NCI-H226 (cell line): ENCODE measurements at places on chromosomes 5 and 9.

GRCh38 chr5:67816456-67816855 is 399.1 kb upstream of the PIK3R1 start:
- peak; percentile 13 for DNase-seq

- DNase-seq, result no peak
Measured at GRCh38 chr5:2000591-2000990, 117.9 kb upstream of the IRX4 start.

DNA sequence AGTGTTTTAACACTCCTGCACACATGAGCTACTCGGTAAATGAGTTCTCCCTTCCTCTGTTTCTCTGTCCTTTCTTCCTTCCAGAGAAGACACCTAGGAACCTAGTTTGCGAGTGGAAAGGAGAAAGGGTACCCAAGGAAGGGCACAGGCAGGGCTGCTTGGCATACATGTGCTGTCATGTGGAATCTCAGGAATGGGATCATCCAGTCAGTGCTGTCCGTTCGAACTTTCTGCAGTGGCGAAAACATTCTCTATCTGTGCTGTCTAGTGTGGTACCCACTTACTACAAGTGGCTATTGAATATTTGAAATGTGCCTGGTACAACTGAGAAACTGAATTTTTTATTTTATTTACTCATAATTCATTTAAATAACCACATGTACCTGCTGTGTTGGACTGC is 28.0 kb downstream of the NLN start:
- no peak for DNase-seq

DNA sequence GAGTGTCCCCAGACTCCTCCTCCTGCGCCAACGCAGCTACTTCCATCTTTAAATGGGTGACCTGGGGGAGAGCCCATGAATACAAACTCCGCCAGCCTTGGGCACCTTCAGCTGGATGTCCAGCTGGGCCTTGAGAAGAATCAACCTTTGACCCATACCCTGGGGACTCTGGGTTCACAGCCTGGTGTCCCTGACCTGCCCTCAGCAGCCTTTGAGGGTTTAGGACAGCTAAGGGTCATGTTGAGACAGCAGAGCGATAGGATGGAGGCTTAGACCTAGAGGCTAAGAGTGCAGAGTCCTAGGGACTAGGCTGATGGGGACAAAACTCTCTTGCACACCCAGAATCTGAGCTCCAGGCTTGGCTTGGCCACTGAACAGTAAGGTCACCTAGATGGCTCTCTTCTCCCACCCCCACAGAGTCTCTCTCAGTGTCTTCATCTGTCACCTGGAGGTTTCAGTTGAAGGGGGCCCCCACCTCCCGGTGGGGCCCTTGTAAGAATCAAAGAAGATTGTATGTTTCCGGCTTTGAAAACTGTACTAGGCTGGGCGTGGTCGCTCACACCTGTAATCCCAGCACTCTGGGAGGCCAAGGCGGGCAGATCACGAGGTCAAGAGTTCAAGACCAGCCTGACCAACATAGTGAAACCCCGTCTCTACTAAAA is 6.7 kb upstream of the AQP3 start:
- no peak for DNase-seq

DNA sequence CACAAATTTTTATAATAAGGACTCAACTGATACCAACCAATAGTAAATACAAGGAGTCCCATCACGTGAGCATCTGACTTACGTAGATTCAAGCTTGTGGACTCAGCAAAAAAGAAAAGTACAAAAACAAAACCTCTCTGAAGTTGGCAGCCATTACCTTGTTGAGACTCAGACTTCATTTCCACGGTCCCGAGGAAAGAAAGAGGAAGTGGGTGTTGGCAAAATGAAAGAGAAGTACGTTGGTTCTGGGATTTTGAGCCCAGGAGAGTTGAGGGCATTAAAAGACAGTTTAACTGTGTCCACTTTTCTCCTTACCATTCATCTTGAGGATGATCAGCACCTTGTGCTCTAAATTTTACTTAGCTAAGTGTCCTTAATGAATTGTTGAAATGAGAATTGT is 26.7 kb downstream of the NCBP1 start:
- no peak for DNase-seq

DNA sequence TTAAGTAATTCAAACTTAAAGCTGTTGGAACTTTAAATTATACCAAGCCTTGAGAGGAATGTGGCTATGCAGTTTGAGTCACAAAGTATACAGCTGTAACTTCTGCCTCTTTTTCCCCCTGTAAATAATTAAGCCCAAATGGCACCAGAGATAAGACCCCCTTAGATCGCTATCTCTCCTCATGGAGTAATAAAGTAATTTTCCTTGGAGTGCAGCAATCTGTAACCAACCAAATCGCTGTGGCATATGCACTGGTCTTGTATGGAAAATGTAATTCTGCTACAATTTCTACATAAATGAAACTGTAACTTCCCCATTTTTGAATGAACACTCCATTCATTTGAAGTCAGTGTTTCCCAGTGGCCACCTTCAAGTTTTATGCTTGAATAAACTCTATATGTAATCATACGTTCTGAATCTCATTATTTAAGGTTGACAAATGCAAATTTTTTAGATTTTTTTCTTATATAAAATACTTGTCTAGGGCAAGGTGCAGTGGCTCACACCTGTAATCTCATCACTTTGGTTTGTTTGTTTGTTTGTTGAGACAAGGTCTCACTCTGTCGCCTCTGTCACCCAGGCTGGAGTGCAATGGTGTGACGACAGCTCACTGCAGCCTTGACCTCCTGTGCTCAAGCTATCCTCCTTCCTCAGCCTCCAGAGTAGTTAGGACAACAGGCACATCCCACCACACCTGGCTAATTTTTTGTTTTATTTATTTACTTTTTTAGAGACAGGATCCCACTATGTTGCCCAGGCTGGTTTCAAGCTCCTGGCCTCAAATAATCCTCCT is 12.3 kb downstream of the SUSD1 start:
- DNase-seq, result no peak

- no peak for DNase-seq
Measured at GRCh38 chr9:122059214-122059954, 33.7 kb downstream of the TTLL11 start.

- peak; percentile 62 for DNase-seq
Measured at GRCh38 chr5:180825768-180826525, 23.3 kb upstream of the MGAT1 start.

- DNase-seq, result no peak
Measured at GRCh38 chr5:97063251-97063650, 79.2 kb downstream of the LIX1 start.

DNA sequence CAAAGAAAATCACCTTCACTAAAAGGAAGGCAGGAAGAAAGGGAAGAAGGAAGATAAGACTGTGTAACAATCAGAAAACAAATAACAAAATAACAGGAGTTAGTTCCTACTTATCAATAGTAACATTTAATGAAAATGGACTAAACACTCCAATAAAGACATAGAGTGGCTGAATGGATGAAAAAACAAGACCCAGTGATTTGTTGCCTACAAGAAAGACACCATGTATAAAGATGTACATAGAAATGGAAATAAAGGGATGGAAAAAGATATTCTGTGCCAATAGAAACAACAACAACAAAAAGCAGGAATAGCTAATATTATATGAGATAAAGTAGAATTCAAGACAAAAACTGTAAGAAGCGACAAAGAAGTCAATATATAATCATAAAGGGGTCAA is 116.8 kb downstream of the LURAP1L start:
- DNase-seq, result no peak

- DNase-seq, result no peak
Measured at GRCh38 chr9:93291536-93292287, 107.8 kb downstream of the WNK2 start.

- no peak for DNase-seq
Measured at GRCh38 chr9:84667571-84668195, 1.8 kb upstream of the NTRK2 start.

DNA sequence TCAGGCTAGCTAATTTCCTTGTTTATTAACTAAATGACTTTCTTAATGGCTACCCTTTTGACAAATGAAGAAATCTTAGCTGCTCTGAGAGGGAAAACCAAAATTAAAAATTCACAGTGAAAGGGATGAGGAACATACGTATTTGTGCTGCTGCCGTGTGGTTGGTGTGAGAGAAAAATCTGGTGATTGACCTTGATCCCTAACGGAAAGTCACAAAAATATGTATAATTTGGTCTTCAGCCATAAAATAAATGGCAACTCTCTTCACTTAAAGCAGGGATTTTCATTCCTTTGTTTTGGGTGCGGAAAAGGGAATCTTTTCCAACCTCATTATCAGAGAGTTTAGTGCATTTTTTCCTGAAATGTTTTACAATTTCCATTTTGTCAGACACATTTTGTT is 40.4 kb downstream of the PAM start:
- no peak for DNase-seq

DNA sequence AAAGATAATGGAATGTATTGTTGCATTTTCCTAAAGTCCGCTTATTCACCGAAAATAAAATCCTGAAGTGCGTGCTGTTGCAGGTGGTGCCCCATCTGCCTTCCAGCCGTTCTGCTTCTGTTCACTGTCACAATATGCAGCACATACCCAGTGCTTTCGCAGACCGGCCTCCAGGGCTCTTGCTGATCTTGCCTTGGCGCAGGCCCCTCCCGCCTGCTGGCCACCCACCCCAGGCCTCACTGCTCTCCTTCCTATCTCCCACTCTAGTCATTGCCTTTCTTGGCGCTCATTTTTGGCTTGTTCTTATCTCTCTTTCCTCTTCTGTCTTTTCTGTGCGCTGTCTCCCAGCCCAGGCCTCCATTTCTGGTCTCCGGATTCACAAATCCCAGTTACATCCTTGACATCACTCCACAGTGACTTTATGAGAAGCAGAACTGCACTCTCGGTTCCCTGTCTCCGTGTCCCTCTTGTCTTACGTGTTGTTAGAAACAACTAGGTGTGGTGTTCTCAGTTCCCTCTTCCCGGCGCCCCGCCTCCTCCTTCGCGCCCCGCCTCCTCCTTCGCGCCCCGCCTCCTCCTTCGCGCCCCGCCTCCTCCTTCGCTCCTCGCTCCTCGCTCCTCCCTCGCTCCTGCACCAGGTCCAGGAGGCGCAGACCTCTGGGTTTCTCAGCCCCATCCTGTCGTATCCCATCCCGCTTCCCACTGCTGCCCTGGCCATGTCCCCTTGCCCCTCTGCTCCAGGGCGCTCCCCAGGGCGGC is 201.7 kb upstream of the OTULINL start:
- DNase-seq, result no peak

DNA sequence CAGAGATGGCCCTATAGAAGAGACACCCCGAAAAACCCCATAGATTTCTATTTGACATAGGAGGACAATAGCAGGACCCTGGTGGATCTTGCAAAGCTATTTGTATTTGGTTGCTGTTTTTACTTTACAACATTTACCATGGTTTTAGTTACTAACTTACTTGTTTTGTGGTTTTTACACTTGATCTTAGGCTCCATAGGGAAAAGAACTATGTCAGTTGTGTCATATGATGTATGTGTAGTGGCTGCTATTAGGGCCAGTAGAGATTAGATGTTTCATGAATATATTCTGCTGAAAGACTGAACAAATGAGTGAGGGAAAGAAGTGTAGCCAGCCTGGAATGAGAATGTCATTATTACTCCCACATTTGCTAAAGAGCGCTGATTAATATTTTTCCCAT is 388.1 kb downstream of the SEMA5A start:
- DNase-seq, result no peak

GRCh38 chr9:136203408-136204144 is 1.4 kb downstream of the LHX3 start:
- DNase-seq, result no peak

DNA sequence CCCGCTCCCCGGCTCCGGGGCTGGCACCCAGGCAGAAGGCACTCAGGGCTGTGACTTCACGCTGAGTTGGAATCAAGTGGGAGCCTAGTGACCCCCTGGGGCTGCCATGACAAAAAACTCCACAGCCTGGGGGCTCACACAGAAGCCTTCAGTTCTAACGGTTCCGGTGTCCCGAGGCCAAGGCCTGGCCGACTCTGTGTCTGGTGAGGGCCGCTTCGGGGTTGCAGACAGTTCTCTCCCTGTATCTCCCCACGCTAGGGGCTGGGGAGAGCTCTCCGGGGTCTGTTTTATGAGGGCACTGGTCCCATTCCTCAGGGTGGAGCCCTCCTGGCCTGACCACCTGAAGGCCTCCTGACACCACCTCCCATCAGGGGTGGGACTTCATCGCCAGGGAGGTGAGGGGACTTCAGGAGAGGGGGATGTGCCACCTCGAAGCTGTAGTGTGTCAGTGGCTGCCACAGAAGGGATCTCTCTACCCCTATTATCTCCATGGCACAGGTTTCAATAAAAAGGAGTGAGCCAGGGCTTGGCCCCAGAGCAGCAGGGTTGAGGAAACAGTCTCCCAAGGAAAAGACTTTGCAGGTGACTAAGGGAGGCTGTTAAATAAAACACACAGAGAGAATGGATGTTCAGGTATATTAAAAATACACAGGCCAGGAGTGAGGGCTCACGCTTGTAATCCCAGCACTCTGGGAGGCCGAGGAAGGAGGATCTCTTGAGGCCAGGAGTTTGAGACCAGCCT is 1.5 kb upstream of the SLC6A3 start:
- no peak for DNase-seq

DNA sequence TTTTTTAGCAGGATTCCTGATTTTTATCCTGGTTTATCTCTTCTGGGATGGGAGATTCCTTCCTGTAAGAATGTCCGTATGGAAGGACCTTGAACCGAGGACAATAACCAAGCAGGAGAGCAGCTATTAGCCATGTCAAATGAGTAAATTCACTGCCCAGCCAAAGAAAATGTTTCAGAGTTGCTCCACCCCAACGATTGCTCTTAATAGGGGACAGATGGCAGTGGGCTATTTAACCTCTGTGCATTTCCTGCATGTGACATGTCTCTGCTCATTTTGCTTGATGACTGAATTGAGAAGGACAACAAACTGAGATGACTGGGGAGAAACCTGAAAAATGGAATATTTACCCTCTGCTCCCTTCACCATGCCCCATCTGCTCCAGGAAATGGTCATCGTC is 479.9 kb upstream of the ZNF462 start:
- no peak for DNase-seq

DNA sequence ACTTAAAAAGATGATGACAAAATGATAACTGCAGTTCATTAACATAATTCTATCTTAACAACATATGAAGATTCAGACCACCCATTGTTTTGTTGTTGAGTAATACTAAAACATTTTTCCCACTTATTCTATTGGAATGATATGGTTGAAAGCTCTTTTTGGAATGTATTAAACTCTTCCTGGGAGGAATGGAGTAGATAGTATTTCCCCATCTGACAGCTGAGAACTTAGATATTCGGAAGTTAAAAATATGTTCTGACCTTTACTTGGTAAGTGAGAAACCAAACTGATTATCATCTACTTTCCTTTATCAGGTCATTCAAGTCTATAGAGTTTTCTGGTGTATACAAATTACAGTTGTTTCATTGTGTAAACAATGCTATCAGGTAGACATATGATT is 452.9 kb downstream of the CSNK1G3 start:
- no peak for DNase-seq

- no peak for DNase-seq
Measured at GRCh38 chr5:80740999-80741398, 86.2 kb upstream of the DHFR start.

- DNase-seq, result no peak
Measured at GRCh38 chr5:673831-674629, 19.1 kb downstream of the TPPP start.

- no peak for DNase-seq
Measured at GRCh38 chr5:150429410-150429873, 16.7 kb upstream of the CD74 start.

- no peak for DNase-seq
Measured at GRCh38 chr5:44862808-44863207, 54.1 kb downstream of the MRPS30 start.
